ENCODE measurements at places on chromosomes 16 and 17.

GRCh38 chr16:31094088-31094423 is 541 bp downstream of the VKORC1 start:
- no peak for DNase-seq

DNA sequence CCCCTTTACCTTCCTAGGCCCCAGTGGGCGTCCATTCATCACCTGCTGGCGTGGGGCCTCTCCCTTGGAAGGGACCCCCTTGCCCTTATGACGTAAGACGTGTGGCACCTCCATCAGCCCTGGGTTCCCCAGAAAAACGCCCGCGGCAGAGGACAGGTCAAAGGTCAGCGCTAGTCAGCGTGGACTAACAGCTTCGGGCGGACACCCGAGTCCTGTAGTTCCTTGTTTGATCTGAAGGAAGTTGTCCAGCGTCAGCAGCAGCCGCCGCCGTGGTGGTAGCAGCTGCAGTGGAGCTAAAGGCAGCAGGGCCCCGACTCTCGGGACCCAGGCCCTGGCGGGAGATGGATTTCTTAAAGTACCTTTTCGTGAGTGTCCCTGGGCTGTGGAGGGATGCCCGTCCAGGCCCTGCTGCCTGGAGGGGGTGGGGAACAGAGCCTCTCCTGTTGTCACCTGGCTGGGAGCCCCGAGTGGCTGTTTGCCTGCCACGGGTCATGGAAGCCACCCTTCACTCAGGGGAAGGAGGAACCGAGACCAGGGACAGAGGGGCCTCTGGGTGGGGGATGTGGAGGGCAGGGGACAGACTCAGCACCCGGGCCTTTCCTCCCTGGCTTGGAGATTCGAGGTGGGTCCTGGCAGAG is 123.6 kb downstream of the OR1D5 start:
- no peak for DNase-seq

GRCh38 chr16:51326131-51326856 is 175.2 kb upstream of the SALL1 start:
- DNase-seq: no peak

GRCh38 chr17:41989702-41990419 is 23.3 kb downstream of the CNP start:
- no peak for DNase-seq

- DNase-seq: peak; percentile 51
Observed at GRCh38 chr16:82510789-82511305, 115.9 kb upstream of the CDH13 start.

GRCh38 chr17:2172077-2172851 is 117.4 kb downstream of the HIC1 start:
- no peak for DNase-seq

- peak; percentile 91 for DNase-seq
Observed at GRCh38 chr17:81052199-81052997, 17.4 kb downstream of the BAIAP2 start.

- DNase-seq: no peak
Observed at GRCh38 chr17:73211745-73212144, 18.9 kb downstream of the COG1 start.

All from WERI-Rb-1 (cell line).